Pancreas (tissue), 10 donors: ENCODE measurements at places on chromosomes 3 and 15.

GRCh38 chr3:176523114-176523513 lies 674.2 kb downstream of the TBL1XR1 start:
- H3K27ac ChIP-seq, result no peak overlapping the region
- H3K4me3 ChIP-seq, result no peak overlapping the region
- H3K36me3 ChIP-seq, result no peaks in the 10 kb centered on the region

DNA sequence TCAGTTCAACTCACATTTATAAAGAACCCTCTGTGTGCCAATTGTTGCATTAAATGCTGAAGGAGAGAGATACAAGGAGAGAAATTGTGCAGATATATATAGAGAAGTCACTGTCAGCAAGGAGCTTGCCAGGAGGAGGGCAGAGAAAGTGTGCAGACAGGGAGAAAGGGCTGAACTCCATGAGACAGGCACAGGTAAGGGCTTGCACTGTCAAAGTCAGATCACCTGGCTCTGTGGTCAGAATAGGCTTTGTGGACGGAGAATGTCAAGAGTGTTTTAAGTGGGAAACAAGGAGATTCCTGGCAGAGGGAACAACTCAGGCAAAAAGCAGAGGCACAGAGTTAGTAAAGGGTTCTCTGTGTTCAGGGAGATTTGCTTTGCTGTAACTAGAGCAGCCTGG lies 303.0 kb upstream of the TPRG1 start:
- no peaks in the 10 kb centered on the region for H3K36me3 ChIP-seq
- no peaks in the 10 kb centered on the region for H3K4me1 ChIP-seq
- no peak overlapping the region for H3K27ac ChIP-seq
- no peak overlapping the region for H3K4me3 ChIP-seq

DNA sequence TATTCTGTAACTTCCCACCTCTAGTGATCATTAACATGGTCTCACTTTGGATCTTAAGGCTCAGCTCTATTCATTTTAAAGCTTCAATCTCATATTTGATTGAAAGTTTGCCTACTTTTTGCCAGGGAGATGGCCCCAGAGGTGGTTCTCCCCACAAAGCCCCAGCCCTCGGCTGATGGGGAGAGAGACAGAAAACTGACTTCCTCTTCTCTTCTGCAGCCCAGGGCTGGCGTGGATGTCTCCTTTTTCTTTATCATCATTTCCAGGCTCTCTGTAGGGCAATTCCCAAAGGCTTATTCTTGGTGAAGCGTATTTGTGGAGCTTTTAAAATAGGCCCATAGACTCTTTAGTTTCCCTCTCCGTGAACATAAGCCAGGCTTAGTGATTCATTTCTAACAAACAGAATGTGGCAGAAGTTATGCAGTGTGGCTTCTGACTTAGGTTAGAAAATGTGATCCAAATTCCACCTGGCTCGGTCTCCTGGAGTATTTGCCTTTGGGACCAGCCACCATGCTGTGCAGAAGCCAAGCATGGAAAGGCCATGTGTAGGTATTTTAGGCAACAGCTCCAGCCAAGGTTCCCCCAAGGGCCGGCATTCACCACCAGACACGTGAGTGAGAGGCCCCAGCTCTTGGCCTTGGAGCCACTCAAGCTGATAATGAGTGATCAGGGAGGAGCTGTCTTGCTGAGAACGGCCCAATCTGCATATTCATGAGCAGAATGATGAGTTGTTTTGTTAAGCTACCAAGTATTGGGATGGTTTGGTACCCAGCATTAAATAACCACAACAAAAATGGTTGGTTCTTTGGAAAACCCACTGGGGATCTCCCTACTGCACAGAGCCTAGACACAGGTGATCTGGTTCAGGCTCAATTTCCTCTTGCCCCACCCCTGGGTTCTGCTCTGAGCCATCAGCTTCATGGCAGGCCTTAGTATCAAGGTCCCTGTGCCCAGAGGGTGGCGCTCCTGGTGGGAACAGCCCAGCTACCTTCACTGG lies 353.2 kb upstream of the PROK2 start:
- no peak overlapping the region for H3K4me3 ChIP-seq
- no peaks in the 10 kb centered on the region for H3K36me3 ChIP-seq
- no peak for DNase-seq
- H3K27ac ChIP-seq, result no peak overlapping the region
- H3K27me3 ChIP-seq, result no peaks in the 10 kb centered on the region
- H3K4me1 ChIP-seq, result no peaks in the 10 kb centered on the region

GRCh38 chr3:112074616-112075497 lies 11.3 kb upstream of the C3orf52 start:
- DNase-seq, result peak; percentile 66
- no peaks in the 10 kb centered on the region for H3K27me3 ChIP-seq
- H3K4me3 ChIP-seq, result no peak overlapping the region
- H3K36me3 ChIP-seq, result no peaks in the 10 kb centered on the region

- no peaks in the 10 kb centered on the region for H3K27me3 ChIP-seq
- H3K36me3 ChIP-seq, result no peaks in the 10 kb centered on the region
- DNase-seq, result no peak
- no peaks in the 10 kb centered on the region for H3K4me1 ChIP-seq
- no peak overlapping the region for H3K27ac ChIP-seq
- H3K4me3 ChIP-seq, result no peak overlapping the region
Measured at GRCh38 chr15:61253186-61253585, 24.1 kb upstream of the RORA start.

- no peak for DNase-seq
- H3K36me3 ChIP-seq, result no peaks in the 10 kb centered on the region
- H3K4me1 ChIP-seq, result no peaks in the 10 kb centered on the region
- no peaks in the 10 kb centered on the region for H3K27me3 ChIP-seq
Measured at GRCh38 chr3:129740090-129740489, 133.6 kb upstream of the PLXND1 start.

DNA sequence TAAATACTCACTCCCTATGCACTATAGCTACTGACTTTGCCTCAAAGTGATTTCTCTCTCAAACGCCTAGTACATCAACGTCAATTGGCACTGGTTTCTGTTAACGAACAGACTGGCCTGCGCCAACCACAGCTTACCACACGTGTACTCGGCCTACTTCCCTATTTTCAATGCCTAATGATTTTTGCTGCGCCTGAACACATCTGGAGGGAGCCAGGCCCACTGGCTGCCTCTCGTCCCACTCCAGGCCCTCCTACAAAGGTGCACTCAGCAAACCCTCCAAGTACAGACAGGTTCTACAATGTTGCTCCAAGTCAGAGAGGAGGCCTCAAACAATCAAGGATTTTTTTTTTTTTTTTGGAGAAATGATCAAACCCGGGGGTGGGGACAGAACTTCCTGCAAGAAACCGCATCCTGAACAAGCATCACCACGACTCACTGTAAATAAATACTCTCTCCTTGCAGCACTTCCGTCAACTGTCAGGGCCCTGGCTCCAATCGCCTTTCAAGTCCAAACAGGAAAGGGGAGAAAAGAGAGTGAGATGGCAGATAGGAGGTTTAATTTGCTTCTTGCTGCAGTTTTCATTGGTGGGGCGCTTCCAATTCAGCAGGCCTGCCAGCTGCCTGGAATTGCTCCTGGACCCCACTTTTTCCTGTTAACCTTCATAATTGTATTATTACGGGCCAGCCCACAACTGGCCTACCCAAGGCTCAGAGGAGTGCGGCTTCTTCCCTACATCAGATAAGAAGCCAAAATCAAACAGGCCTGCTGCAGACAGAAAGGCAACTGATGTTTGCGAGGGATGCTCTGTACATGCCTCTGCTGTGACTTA lies 139.3 kb downstream of the FOXP1 start:
- no peak for DNase-seq
- H3K27me3 ChIP-seq, result no peaks in the 10 kb centered on the region
- H3K36me3 ChIP-seq, result no peaks in the 10 kb centered on the region
- H3K27ac ChIP-seq, result no peak overlapping the region
- H3K4me3 ChIP-seq, result no peak overlapping the region

- no peaks in the 10 kb centered on the region for H3K4me1 ChIP-seq
- no peaks in the 10 kb centered on the region for H3K36me3 ChIP-seq
Measured at GRCh38 chr3:23760325-23760724, 45.4 kb upstream of the UBE2E1 start.

- no peaks in the 10 kb centered on the region for H3K36me3 ChIP-seq
- no peak overlapping the region for H3K4me3 ChIP-seq
- no peaks in the 10 kb centered on the region for H3K27me3 ChIP-seq
- no peak overlapping the region for H3K27ac ChIP-seq
- no peak for DNase-seq
Measured at GRCh38 chr3:187264021-187264420, 27.5 kb downstream of the MASP1 start.

DNA sequence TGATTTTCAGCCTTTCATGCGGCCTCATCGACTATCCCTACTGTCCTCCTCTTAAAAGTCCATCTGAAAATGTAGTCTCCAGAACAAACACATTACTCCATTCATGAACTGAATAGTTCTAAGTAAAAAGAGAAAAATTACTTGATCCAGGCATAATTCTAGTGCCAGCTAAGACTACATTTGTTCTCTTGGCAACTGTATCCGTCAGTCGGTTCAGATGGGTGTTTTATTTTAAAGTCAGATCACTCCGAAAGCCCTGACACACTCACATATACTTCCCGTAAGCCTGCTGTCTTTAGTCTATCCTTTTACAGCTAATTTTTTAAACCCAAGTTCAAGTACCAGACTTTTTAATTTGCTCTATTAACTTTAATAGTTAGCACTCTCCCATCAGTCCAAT lies 1102.7 kb downstream of the ROBO1 start:
- H3K4me1 ChIP-seq, result no peaks in the 10 kb centered on the region
- H3K4me3 ChIP-seq, result no peak overlapping the region
- no peaks in the 10 kb centered on the region for H3K36me3 ChIP-seq
- H3K27ac ChIP-seq, result no peak overlapping the region
- no peaks in the 10 kb centered on the region for H3K27me3 ChIP-seq
- no peak for DNase-seq

DNA sequence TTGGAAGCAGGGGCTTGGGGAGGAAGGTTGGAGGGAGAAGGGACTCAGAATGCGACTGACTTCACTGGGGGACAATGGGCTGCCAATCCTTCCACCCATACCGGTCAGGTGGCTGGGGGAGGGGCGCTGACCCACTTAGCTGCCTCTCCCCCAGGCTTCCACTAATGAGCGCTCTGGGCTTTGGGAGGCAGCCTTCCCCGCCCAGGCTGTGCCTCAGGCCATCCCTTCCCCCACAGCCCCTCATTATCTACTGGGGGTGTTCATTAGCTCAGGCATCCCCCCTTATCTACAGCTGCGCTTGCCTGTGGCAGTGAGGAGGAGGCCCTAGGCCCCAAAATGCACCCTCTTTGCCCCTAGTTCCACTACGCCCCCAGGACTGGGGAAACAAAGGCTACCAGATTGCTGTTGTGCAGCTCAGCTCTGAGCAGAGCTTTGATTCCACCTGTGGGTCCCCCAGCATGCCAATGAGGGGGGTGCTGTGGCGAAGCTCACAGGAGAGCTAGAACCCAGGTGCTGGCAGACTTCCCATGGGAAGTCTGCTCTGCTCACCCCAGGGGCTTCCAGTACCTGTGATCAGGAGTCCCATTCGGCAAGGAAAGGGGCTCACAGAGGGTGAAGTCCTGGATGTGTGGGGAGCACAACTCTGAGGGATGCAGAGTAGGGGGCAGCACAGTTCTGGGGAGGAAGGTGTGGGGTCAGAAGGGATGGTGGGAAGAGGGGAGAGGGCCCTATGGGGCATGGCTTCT lies 29.4 kb upstream of the SEMA3F start:
- H3K36me3 ChIP-seq, result no peaks in the 10 kb centered on the region
- H3K4me3 ChIP-seq, result no peak overlapping the region
- no peak for DNase-seq
- H3K4me1 ChIP-seq, result no peaks in the 10 kb centered on the region
- H3K27me3 ChIP-seq, result no peaks in the 10 kb centered on the region
- H3K27ac ChIP-seq, result no peak overlapping the region

GRCh38 chr3:130738241-130738640 lies 8.4 kb downstream of the PIK3R4 start:
- no peak overlapping the region for H3K4me3 ChIP-seq
- no peak overlapping the region for H3K27ac ChIP-seq
- no peaks in the 10 kb centered on the region for H3K27me3 ChIP-seq
- no peak for DNase-seq
- peaks cover 19% of the 10 kb centered on the region for H3K4me1 ChIP-seq

GRCh38 chr3:52185837-52186236 lies 12.1 kb upstream of the ALAS1 start:
- H3K4me3 ChIP-seq, result no peak overlapping the region
- no peak for DNase-seq
- H3K27ac ChIP-seq, result no peak overlapping the region
- peaks cover 7% of the 10 kb centered on the region for H3K4me1 ChIP-seq

DNA sequence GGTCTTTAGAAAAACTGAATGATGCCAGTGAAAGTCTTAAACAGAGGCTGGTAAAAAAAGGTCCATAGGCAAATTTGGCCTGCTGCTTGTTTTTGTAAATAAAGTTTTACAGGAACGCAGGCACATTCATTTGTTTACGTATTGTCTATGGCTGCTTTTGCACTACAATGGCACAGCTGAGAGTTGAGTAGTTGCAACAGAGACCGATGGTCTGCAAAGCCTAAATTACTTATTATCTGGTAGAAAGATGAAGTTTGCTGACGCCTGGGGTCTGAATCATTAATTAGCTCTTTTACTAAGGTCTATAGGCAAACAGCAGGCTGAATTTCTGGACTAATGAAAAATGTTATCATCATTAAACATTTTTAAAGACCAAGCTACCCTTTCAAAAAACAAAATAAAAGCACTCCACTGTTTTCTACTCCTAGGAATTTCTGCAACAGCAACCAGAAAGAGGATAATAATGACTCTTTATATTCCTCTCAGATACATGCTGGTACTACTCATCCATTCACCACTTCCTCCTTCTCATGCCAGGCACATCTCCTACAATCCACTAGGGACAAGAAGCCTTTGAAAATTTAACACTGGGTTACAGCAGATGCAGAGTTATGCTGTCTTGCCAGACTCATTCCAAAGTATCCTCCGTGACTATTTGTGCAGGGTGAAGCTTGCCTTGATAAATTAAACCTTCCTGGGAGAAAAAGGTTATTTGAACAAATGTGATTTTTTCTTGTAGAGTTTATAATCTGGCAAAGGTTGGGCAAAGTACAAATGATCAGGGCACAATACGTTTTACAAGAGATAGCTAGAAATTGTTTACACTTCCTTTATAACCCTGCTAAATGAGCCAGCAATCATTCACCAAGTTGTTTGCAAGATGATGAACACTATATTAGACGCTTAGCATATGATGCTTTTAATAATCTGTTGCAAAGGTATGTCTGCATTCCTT lies 6.0 kb downstream of the GATM start:
- no peaks in the 10 kb centered on the region for H3K36me3 ChIP-seq
- H3K27me3 ChIP-seq, result no peaks in the 10 kb centered on the region
- no peaks in the 10 kb centered on the region for H3K4me1 ChIP-seq
- H3K27ac ChIP-seq, result no peak overlapping the region

- H3K4me1 ChIP-seq, result no peaks in the 10 kb centered on the region
- peak overlapping the region; percentile 52 for H3K27ac ChIP-seq
- no peak overlapping the region for H3K4me3 ChIP-seq
- DNase-seq, result no peak
- no peaks in the 10 kb centered on the region for H3K36me3 ChIP-seq
- no peaks in the 10 kb centered on the region for H3K27me3 ChIP-seq
Measured at GRCh38 chr3:64225695-64226499, 631 bp upstream of the PRICKLE2 start.

- H3K27ac ChIP-seq, result no peak overlapping the region
- no peaks in the 10 kb centered on the region for H3K4me1 ChIP-seq
- H3K36me3 ChIP-seq, result no peaks in the 10 kb centered on the region
- DNase-seq, result no peak
Measured at GRCh38 chr3:67866571-67866970, 212.2 kb upstream of the SUCLG2 start.

- no peak overlapping the region for H3K4me3 ChIP-seq
- H3K4me1 ChIP-seq, result no peaks in the 10 kb centered on the region
Measured at GRCh38 chr3:71759401-71759800, 5.7 kb downstream of the GPR27 start.

GRCh38 chr3:69474186-69474585 lies 88.3 kb upstream of the FRMD4B start:
- no peak overlapping the region for H3K27ac ChIP-seq
- H3K4me3 ChIP-seq, result no peak overlapping the region
- H3K4me1 ChIP-seq, result no peaks in the 10 kb centered on the region
- H3K27me3 ChIP-seq, result no peaks in the 10 kb centered on the region
